Ecto neural progenitor cell (in vitro differentiated cells): ENCODE measurements at places on chromosomes 3 and 15.

DNA sequence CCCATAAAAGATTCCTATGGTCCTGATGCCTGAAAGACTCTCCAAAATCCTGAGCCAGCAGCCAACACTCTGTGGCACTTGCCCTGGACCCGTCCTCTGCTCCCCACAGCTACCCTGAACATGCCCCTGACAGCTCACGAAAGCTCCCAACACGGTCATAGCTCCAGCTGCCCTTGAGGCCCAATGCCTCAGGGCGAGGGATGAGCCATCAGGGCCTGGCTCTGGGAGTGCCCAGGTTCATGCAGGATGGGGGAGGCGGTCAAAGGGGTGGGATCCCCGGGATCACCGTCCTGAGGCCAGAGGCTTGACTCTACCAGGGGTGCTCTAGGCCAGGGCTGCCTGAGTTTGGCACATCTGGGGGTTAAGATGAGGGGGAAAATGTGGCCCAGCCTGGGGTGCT lies 72.7 kb upstream of the RPL32 start:
- no peak for DNase-seq

DNA sequence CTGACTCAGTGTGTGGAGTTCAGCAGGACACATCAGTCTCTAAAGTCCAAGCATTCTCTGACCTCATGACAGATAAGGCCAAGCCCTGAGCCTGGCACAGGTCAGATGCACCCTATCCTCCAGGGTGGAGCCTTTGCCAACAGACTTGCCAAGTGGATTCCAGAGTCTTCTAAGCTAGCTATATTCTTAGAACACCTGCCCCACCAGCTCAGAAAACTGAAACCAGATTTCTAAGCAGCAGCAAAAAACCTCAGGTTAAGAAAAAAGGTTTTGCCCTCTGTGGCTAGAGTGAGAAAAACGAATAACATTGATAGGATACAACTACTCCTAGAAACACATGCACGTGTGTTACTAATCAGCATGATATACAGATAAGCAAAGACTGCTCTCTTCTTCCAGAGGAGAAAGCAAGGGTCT lies 11.6 kb downstream of the RMDN3 start:
- DNase-seq, result no peak

DNA sequence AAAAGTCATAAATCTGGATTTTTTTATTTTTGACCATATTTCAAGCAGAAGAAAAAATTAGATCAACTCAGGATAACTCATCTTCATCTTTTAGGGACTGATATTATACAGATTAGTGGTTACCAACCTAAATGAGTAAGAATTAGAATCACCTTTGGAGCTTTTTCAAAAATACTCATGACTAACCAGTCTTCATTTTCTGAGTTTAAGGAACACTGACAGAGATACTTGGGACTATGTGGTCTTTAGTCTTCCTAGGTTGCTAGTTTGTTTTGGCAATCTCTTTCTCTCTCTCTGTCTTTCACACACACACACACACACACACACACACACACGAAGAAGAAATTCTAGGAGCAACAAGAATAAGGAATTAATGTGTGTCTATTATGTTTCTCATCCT lies 50.1 kb downstream of the TMOD3 start:
- no peak for DNase-seq

DNA sequence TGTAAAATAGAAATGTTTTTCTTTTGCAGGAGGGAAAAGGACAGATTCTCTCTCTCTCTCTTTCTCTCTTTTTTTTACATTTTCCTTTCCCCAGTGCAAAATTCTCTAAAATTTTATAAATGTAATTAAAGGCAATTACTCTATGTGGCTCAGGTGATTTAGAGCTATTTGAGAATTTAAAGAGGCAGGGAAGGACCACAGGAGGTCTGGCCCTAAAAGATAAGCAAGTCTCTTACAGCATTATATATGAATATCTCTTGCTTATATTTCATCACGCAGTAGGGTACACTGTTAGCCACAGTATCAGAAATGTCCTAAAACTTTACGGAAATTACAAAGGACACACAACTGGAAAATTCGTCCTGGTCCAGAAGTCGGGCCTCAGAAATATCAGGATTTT lies 70.5 kb upstream of the PPIB start:
- DNase-seq, result no peak

GRCh38 chr3:72114773-72115172 lies 329.8 kb upstream of the PROK2 start:
- no peak for DNase-seq
